DND-41 (cell line): ENCODE measurements at places on chromosomes 13 and 19.

GRCh38 chr19:28334419-28334818 lies 878.5 kb downstream of the UQCRFS1 start:
- no peak for DNase-seq

DNA sequence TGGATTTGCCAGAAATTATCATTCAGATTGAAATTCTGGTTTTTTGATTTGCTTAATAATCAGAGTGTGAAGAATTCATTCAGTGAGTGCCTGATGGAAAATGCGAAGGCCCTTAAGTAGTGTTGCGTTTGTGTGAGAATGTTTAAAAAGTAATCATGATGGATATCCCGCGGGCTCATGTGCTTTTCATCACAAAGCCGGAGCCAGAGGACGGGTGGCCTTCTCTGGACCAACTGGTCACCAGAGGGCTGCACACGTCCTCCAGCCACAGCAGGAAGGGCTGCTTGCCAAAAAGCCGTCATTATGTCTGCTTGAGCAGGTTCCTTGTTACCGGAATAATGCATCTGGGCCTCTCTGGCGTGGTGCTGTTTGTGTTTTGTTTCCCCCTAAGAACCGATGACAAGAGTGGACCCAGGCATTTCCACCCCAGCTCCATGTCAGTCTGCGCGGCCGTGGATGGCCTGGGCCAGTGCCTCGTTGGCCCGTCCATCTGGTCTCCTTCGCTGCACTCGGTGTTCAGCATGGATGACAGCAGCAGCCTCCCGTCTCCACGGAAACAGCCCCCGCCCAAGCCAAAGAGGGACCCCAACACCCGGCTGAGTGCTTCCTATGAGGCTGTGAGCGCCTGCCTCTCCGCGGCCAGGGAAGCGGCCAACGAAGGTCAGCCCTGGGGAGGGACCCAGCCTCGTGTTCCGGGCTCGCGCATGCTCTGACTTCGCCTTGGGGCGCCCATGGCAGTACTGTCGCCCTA lies 497.7 kb downstream of the MYO16 start:
- DNase-seq = no peak

DNA sequence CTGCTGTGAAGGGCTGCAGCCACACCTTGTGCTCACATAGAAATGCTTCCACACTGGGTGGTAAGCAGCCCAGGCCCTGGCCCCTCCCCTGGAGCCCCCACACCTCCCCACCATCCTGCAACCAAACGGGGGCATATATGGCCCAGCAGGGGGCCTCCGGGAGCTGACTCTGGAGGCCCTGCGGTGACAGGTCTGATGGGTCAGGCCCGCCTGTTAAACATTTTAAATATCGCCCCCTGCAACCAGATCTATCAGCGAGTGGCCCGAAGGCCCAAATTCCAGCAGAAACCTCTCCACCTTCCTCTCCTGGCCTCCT lies 48.0 kb upstream of the KATNAL1 start:
- peak; percentile 95 for DNase-seq

DNA sequence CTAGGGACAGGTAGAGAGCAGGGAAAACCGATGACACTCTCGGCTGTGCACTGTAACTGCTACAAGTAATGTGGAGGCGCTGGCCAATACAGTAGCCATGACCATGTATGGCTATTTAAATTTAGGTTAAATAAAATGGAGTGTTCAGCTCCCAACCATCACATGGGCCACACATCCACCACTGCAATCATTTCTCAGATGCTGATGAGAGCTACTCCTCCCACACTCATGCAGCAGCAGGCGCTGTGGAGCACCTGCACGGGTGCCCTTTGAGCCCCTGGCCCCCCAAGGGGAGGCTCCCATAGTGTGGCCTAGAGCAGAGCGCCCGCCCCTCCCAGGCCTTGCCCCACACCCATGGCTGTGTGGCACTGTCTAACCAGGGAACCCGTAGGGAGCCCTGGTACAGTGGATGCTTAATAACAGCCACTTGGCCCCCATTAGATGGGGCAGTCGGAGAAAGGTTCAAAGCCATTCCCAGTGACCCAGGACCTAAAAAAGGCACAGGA lies 6.0 kb downstream of the ACP4 start:
- DNase-seq = peak; percentile 43

GRCh38 chr13:33509642-33510229 lies 224.2 kb upstream of the STARD13 start:
- DNase-seq = no peak

GRCh38 chr19:13977803-13978202 lies 25.5 kb downstream of the DCAF15 start:
- DNase-seq = no peak

DNA sequence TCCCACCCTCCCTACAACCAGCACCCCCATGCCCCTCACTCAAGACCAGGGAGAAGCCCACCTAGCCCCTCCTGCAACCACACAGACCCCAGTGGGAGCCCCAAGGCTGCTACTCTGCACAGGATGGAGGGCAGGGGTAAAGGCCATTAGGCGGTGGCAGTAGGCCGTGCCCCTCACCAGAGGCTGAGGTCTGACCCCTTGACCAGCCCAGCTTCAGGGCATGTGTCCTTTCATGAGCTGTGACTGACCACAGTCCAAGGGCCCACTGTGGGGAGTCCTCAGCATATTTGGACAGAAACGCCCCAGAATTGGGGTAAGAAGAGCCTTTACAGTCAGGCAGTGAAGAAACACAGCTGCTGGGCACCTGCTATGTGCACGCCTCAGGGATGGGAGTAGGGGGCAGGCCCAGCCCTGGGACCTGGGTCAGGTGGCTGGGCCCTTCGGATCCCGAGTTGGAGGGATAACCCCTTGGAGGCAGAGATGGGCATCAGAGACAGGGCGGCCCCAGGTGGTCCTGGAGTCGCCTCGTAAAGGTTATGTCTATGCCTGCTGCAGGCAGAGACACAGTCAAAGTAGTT lies 1.7 kb upstream of the RPS5 start:
- no peak for DNase-seq

GRCh38 chr13:113460599-113460998 lies 7.3 kb upstream of the ADPRHL1 start:
- DNase-seq = no peak

GRCh38 chr13:112851107-112852038 lies 117.6 kb upstream of the MCF2L start:
- DNase-seq = no peak

DNA sequence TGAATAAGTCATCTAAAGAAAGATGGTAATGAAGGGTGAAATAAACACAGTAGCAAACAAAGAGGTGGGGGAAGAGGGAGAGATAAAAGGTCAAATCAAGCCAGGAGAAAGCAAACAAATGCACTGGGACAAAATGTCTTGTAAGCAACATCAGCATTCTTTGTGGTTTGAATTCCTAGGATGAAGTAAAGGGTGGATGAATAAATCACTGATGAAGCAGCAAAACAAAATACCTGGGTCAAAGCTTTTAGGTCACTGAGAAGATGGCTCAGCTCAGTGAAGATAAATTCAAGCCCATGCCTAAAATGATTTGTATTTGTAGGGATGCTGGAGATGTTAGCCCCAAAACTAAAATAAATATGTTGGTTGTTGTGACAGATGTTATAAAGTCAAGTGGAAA lies 86.5 kb upstream of the FBXL3 start:
- DNase-seq = no peak

- DNase-seq = peak; percentile 89
Measured at GRCh38 chr19:13155472-13156359, 5.5 kb downstream of the IER2 start.

DNA sequence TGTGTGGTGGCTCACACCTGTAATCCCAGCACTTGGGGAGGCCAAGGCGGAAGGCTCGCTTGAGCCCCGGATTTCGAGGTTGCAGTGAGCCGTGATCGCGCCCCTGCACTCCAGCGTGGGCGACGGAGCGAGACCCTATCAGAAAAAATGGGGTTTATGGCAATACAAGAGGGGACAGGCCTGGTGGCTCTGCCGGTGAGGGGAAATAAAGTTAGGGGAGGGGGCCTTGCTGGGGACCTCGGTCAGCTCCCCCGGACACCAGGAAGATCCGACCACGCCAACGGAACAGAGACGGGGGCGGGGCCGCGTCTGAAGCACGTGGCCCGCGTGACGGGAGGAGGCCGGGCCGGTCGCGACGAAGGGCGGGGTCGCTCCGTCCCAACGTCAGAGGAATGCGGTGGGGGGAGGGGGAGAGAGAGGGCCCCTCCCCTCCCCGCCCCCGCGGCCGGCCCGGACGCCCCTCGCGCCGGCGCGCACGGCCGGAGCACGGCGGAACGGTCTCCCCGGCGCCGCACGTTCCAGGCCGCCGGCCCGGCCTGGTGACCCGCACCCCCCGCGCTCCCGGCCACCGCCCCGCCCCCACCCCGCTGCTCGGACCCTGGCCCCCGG lies 1.9 kb upstream of the HNRNPL start:
- DNase-seq = peak; percentile 90

GRCh38 chr13:105929505-105929904 lies 606.0 kb downstream of the EFNB2 start:
- no peak for DNase-seq

GRCh38 chr13:96460609-96461008 lies 370.7 kb downstream of the HS6ST3 start:
- DNase-seq = no peak

DNA sequence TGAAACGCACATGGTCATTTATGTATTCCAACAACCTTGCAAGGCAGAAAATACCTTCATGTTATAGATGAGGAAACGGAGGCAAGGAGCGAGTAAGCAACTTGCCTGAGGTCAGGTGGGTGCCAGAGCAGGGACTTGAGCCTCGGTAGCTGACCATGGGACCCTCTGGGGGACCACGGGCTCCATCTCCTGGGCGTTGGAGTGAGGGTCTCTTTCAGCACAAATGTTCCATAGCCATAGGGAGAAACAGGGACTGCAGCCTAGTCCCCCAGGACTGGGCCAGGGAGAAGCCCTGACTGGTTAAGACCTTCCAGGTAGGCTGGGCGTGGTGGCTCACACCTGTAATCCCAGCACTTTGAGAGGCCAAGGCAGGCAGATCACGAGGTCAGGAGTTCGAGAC lies 38.4 kb upstream of the ADGRE5 start:
- no peak for DNase-seq
